Caco-2 (cell line): ENCODE measurements at places on chromosomes 5 and 9. TPM values are rescaled to one million over a fixed set of nuclear protein-coding genes. Genes with fewer than 3 reads are reported as not detected.

DNA sequence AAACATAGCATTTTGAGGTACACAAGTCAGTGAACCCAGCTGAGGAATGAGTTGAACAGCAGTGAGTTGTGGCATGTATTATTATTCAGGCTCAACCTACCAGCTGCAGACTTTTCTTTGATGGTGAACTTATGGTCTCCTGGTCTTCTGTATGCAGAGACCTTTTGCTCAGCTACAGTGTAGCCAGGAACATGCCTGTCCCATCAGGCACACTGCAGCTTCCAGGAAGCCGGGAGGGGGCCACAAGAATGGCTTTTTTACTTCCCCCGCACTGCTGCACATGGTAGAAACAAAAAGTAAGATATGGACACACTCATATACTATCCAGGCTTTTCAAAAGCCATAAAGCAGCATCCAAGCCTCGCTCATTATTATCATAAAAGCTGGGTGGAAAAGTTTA, 65.3 kb upstream of the PLPP1 start:
- no peak for DNase-seq

GRCh38 chr5:142527664-142528295, 158.1 kb downstream of the FGF1 start:
- no peak for DNase-seq

- DNase-seq = peak; percentile 46
Observed at GRCh38 chr9:107158321-107158720, 124.8 kb upstream of the RAD23B start.

Gene NOXA1
- total RNA-seq = 7.3 and 8.6 TPM in 2 replicates
